Thymus (tissue), 14 donors: ENCODE measurements at places on chromosomes 12 and 14. TPM values are rescaled to one million over a fixed set of nuclear protein-coding genes. Genes with fewer than 3 reads are reported as not detected.

NFATC4 gene
- 16.6 TPM for total RNA-seq

RNF212B gene
- 0.05 TPM for total RNA-seq

RERGL gene
- 0.24 TPM for total RNA-seq

DNA sequence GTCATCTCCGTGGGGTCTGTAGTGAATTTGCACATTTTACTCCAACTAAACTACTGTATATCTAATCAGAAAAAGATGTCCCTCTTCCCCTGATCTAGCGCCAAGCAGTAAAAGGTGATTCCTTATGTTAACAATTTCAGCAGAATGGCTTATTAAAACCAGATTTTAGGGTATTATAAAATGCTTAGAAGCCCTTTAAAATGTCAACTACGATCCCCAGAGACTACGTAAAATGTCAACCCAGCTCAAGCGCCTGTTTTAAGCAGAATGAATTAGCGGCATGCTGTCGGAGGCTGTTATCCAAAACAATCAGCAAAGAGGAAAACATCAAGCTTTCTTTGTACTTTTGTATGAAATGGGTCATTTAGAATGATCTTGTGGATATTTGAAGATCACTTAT is 408.9 kb downstream of the SOX5 start:
- no peak for DNase-seq

GRCh38 chr14:75380656-75381055 is 47.2 kb upstream of the JDP2 start:
- no peak for DNase-seq

ITGA7 gene
- 2.8 TPM for total RNA-seq

ANKRD33 gene
- total RNA-seq = not detected

TMPRSS12 gene
- not detected for total RNA-seq

DNA sequence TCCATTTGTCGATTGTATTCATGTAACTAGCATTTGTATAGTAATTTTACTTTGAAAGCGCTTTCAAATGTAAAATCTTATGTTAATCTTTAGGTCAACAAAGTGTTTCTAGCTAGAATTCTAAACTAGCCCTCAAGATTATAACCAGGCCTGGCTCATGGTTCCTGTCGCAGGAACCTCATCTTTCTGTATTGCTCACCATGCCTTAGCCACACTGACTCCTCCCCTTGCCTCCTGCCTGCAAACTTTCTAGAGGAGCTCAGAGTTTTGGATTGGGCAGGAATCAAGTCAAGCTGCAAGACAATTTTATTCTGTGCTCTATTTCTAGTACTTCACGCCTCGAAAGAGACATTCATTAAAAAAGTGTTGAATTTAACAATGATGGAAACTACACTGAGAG is 99.8 kb downstream of the TGFB3 start:
- DNase-seq = no peak
